ENCODE measurements at places on chromosomes 12 and 14.

- peak; percentile 40 for DNase-seq
Observed at GRCh38 chr14:55133416-55133815, 4.4 kb downstream of the LGALS3 start.

GRCh38 chr12:65808580-65808979, 15.7 kb upstream of the HMGA2 start:
- DNase-seq = no peak

DNA sequence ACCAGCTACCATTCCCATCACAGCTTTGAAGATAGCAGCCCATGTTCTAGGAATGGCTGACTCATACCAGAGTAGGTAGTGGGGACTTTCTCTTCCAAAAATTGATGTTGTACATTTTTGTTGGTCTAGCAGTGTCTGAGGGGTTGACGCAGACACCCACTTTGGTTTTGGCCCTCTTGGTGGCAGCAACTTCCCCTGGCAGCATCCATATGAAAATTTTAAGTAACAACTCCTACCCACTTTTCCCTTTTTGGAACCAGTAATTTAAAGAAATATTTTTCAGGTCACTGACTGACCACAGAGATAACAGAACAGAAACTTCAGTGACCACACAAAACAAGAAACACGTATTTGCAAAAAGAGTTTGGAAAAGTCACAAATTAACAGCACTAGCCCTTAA, 162.0 kb upstream of the TMCC3 start:
- no peak for DNase-seq

DNA sequence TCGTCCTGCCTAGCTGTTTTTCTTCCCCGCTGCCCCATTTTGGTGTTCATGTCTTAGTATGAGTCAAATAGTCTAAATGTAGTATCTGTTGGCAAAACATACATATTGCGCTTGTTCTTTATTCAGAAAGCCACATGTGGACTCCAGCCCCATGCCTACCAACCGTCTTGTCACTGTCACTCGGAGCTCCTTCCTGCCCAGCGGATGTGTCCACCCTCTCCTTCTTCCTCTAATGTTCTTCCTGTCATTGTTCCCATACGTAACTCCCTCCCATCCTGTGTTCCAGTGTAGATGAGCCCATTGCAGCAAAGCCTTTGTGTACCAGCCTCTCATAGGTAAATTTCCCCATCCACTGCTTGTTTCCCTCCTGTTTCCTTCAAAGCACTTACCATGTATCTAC, 120.5 kb downstream of the TMX1 start:
- no peak for DNase-seq

GRCh38 chr12:121238086-121238485, 28.2 kb downstream of the P2RX4 start:
- no peak for DNase-seq

DNA sequence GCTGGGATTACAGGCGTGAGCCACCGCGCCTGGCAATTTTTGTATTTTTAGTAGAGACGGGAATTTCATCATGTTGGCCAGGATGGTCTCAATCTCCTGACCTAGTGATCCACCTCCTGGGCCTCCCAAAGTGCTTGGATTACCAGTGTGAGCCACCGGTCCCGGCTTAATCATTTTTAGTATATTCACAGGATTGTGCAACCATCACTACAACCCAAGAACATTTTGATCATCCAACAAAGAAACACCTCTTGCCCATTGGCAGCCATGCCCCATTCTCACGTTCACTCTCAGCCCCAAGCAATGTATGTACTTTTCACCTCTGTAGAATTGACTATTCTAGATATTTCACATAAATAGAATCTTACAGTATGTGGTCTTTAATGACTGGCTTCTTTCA, 19.9 kb downstream of the SP1 start:
- no peak for DNase-seq

DNA sequence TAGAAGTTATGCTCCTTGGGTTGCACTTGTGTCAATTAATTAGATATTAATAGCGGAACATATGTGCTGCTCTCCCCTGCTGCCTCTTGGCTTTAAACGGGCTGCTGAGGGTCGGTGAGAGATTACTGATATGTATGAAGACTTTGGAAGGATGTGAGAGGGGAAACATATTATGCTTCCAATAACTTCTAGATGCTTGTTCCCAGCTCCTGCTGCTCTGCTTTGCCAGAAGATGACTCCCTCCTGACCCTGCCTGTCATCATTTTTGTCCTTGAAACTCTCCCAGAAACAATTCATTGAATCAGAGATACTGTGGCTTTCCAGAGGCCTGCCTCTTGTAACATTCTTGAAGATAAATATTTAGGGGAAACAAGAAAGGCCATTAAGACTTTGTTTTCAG, 300.1 kb upstream of the STXBP6 start:
- DNase-seq = no peak

- DNase-seq = no peak
Observed at GRCh38 chr12:49825360-49825970, 2.7 kb downstream of the NCKAP5L start.

- no peak for DNase-seq
Observed at GRCh38 chr14:34713122-34713680, 1.2 kb downstream of the CFL2 start.

All from GM04504 (cell line).